ENCODE measurements at places on chromosomes 11 and 22.

DNA sequence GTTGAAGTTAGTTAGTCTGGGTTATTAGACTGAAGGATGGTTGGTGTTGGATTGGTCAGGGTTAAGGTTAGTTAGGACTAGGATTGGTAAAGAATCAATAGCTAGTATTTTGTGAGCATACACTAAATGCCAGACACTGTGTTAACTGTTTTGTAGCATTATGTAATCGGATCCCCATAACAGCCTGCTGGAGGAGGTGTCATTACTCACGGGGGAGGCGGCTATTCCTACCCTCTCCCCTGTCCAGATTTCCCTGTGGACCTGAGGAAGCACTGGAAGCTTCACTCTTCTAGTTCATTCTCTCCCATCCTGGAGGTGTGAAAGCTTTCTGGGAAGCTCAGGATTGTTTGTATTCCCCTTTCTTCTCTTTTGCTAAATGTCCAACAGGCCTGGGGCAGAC, 40.5 kb upstream of the KCNJ11 start:
- no peak for DNase-seq

GRCh38 chr22:36853407-36854099, 7.3 kb upstream of the NCF4 start:
- peak; percentile 88 for DNase-seq

GRCh38 chr11:46200537-46201281, 76.8 kb upstream of the CREB3L1 start:
- no peak for DNase-seq

GRCh38 chr22:41429232-41429950, 17.2 kb downstream of the TOB2 start:
- no peak for DNase-seq

GRCh38 chr11:8807544-8808225, 103.3 kb upstream of the AKIP1 start:
- no peak for DNase-seq

DNA sequence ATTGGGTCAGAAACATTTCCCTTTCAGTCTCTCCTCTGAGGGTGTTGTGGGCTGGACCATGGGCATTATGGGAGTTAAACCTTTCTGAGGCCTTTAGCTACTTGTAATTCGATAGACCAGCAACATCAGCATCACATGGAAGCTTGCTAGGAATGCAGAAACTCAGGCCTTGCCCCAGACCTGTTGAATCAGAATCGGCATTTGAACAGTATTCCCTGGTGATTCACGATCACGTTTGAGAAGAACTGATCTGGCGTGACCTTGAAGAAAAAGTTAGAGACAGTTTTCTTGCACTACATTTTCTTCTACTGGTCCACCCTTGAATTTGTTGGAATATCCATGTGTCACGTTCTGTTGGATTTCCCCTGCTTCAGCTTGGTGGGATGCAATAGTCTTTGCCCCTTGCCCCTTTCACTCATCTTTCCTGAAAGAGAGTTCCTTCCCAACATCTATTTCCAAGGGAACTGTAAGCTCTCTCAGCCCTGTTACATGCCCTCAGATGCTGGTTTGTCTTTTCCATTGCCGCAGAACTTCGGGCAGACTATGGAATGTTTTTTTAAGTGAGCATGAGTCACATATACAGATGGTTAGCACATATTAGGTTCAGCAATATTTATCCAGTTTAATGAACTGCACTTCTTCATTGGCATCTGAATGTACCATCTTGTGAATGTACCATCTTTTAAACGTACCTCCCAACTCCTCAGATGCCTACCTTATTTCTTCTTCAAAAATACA, 23.9 kb downstream of the EHF start:
- no peak for DNase-seq

DNA sequence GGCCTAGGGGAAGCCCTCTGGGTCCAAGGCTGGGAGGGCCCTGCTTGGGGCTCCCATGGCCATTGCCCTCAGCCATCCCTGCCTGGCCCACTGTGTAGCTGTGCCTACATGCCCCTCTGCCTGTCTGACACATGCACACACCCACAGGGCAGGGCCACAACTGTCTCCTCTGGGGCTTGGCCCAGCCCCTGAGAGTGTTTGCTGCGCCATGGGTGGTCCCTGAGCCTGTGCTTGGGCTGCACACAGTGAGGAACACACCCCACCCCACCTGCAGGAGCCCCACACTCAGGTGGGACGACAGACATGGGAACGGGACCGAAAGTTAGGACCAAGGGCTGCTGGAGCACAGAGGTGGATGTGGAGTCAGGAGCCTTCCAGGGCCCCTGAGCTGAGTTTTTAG, 489.5 kb downstream of the TBC1D22A start:
- no peak for DNase-seq

- no peak for DNase-seq
Observed at GRCh38 chr11:27296497-27296896, 66.5 kb downstream of the CCDC34 start.

DNA sequence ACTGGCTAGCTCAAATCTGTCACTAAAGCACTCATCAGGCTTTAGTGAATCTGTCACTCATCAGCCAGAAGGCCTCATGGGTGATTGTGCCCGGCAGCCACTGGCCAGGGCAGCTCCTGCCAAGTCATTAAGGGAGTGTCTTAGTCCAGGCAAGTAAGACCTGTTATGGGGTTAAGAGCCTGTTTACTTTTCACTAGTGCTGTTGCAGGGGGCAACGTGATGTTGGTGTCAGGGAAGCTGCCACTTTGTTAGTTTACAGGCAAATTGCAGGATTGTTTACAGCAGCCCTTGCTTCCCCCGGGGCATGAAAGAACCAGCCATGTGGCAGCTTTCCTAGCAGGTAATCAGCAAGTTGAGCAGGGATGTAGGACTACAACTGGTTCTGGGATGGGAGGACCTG, 155.6 kb upstream of the NCAM1 start:
- peak; percentile 66 for DNase-seq

GRCh38 chr11:71426413-71426812, 21.8 kb downstream of the DHCR7 start:
- DNase-seq, result no peak

DNA sequence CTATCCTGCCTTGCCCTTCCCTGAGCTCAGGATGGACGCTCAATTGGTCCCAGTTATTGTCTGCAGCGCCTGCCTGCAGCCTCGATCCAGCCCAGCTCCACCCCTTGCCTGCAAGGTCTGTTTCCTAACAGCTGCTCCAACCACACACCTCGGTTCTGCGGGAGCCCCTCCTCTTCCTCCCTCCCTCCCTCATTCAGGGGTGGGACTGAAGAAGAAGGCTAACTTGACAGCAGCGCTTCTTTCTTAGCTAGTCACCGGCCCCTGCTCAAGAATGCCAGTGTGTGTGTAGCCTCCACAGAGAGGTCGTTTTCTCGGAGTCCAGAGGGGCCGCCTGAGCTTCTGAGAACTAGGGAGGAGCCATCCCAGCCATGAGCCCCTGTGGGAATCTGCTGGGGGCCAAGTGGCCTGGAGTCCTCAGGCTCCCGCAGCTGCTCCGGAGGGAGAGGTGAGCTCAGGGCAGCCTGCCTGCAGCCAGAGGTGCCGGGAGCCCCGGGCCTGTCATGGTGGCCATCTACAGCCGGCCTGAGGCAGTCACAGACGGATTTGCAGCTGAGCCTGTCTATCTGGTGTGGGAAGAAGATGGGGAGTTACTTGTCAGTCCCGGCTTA, 36.1 kb downstream of the LIMK2 start:
- peak; percentile 95 for DNase-seq

DNA sequence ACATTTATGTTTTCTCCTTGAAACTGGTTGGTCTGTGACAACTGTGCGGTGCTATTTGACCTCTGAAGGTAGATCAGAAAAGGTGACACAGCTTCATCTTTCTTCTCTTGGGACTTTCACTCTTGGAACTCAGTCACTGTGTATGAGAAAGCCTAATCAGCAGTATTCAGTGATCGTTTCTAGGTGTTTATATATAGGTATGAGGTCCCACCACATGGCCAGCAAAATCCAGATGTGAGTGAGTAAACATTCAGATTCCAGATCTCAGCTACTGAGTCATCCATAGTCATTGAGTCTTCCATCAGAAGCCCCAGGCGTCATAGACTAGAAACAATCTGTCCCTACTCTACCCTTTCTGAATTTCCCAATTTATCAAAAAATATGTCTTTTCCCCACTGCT, 117.3 kb upstream of the CTSC start:
- DNase-seq, result no peak

DNA sequence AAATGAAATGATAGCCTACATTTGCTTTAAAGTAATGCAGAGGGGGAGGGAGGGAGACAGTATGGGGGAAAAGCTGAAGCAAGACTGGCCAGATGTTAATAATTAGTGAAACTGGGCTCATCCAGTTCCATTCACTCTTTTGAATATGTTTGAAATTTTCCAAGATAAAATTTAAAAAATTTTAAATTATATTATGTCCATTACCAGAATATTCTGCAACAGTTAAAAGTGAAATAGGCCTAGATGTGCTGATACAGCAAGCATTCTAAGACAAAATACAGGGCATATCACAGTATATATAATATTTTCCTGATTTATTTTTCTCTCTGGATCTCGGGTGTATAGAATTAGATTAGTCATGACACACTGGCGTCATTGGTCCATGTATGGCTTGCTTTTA, 13.6 kb upstream of the ZNRF3 start:
- DNase-seq, result no peak

DNA sequence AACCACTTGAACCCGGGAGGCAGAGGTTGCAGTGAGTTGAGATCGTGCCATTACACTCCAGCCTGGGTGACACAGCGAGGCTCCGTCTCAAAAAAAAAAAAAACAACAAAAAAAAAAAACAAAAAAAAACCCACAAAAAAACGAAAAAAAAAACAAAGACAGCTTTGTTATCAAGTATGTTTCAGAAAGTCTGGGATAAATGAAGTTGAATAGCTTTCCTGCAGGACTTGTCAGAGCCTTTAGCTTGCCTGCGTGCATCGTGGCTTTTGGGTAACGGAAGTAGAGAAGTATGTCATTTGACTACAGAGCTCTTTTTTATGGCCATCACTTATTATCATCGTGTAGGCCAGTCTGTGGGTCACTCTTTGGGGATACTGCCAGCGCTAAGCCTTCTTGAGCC, 14.6 kb downstream of the TRIOBP start:
- no peak for DNase-seq

Measured in eye (tissue), 1 donor.